Epithelial cell of proximal tubule (primary cell): ENCODE measurements at places on chromosomes 11 and 22.
A peak's percentile ranks its signal among the peaks of the same experiment; 100 is the strongest.

GRCh38 chr11:4826425-4826824 is 5.3 kb downstream of the OR51F2 start:
- no peak for DNase-seq

DNA sequence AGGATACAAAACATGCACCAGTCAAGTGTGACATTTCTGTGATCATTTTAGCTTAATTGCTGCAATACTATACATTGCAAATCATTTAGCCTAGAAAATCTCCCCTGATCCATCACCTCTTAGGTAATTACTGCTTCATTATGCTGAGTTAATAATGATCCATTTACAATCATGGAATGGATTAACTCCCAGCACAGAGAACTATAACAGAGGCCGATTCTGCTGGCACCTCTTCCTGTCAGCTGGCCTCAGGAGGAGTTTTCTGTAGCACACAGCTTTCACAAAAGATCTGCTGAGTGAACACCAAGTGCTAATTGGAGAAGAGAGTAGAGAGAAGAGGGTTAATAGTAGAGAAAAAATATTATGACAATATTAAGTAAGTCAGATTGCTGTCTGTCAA is 591.8 kb upstream of the KIRREL3 start:
- no peak for DNase-seq

GRCh38 chr22:29080106-29080975 is 7.5 kb downstream of the KREMEN1 start:
- DNase-seq: no peak

- no peak for DNase-seq
Measured at GRCh38 chr11:124277804-124278203, 21.6 kb downstream of the OR8G5 start.

DNA sequence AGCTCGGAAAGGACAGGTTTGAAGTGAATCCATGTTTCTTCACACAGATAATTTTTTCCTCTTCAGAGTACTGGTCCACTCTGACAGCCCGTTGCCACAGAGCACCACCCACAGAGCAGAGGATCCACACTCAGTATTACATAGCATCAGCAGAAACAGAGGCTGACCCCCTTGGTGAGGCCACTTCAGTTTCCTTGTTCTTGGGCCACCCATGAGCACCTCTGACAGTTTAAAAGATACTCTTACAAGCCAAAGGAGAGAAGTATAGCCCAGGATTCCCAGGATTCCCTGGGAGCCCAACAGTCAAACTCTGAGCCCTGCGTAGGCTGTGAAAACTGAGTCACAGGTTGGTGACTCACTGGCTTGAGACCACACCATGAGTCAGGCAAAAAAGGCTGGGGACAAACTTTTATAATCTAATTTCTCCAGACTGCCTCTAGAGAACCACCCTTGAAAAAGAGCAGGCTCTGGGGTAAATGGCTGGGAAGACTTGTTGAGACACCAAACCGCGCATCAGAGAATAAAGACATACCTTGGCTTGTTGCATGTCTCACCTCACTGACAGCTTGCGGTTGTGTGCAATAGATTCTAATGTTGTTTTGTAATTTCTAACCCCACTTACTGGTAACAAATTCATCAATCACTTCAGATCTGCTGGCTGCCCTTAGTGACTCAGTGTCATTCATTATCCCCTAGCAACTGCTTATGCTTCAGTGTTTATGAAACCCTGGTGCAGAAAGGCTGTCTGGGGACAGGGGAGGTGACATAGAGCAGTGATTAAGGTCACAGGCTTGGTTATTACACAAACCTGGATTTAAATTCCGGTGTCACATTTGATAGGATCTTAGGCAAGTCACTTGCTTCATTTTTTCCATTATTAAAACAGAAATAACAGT is 56.9 kb upstream of the PRSS23 start:
- peak; percentile 98 for DNase-seq

GRCh38 chr11:75319035-75319877 is 32.2 kb downstream of the ARRB1 start:
- no peak for DNase-seq

DNA sequence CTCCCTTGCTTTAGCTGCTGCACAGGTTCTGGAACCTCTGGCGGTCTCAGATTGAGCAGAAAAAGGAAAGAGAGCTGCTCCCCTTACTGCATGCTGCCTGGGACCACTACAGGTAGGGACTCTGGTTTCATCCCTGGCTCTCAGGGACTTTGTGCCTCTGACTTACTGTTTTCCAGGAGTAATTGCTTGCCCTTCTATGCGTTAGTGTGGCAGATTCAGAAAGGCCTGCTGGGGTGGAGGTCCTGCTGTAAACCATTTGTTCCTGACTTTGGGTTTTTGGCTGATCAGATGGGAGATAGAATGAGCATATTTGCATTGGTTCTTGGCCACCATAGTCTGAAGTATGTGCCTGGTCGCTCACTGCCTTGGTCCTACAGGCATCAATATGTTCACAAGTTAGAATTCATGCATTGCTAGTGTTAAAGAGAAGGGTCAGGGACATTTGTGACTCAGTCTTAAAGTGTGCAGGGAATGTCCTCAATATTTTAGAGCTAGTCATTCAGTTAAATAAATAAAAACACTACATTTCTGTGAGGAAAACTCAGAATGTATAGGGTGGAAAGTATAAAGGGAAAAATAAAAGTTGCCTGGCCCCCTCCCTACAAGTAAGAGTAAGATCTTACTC is 78.0 kb downstream of the PISD start:
- no peak for DNase-seq

DNA sequence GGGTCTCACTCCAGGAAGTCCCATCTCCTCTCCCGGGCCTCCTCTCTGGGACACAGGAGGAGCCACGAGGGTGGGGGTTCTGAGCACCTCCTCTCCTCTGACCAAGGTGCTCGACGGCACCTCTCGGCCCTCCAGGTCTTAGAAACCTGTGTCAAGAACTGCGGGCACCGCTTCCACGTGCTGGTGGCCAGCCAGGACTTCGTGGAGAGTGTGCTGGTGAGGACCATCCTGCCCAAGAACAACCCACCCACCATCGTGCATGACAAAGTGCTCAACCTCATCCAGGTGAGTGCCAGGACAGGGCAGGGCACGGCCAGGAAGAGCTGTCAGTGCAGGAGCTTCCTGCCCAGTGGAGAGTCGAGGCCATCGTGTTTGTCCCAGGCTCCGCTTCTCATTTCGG is 23.2 kb downstream of the TOM1 start:
- no peak for DNase-seq
